Aorta (tissue), 5 donors: ENCODE measurements at places on chromosomes 4 and X. TPM values are rescaled to one million over a fixed set of nuclear protein-coding genes. Genes with fewer than 3 reads are reported as not detected.

The UTP3 gene
- 22.0 TPM for total RNA-seq

The PAGE5 gene
- total RNA-seq = not detected

The MAGEH1 gene
- total RNA-seq = 37.2 TPM

The TDO2 gene
- not detected for total RNA-seq

The SATL1 gene
- not detected for total RNA-seq

The UPF3B gene
- total RNA-seq = 6.7 TPM

The HTR2C gene
- not detected for total RNA-seq

The F9 gene
- total RNA-seq = not detected

The ADAM29 gene
- not detected for total RNA-seq

The FAM184B gene
- total RNA-seq = not detected

The CXorf38 gene
- 13.2 TPM for total RNA-seq

The GUCY1B1 gene
- total RNA-seq = 24.9 TPM

The MXRA5 gene
- total RNA-seq = 2.3 TPM

The SOD3 gene
- 380 TPM for total RNA-seq

The MAGEB2 gene
- total RNA-seq = not detected

The WWC2 gene
- 50.3 TPM for total RNA-seq

The TLR1 gene
- 29.7 TPM for total RNA-seq

The LRIT3 gene
- total RNA-seq = 0.36 TPM

The MPP1 gene
- total RNA-seq = 37.4 TPM

The EDA gene
- 4.6 TPM for total RNA-seq

The PAK3 gene
- total RNA-seq = 24.5 TPM

The MAPK10 gene
- 40.0 TPM for total RNA-seq

The CFP gene
- 6.0 TPM for total RNA-seq

The CXCL11 gene
- total RNA-seq = 0.23 TPM

The KLHL2 gene
- total RNA-seq = 28.2 TPM

The LGI2 gene
- 13.7 TPM for total RNA-seq

The CSAG1 gene
- not detected for total RNA-seq

The SFRP2 gene
- 91.0 TPM for total RNA-seq

The COL25A1 gene
- 2.2 TPM for total RNA-seq

The ALB gene
- total RNA-seq = 1.4 TPM

The F8A3 gene
- 4.1 TPM for total RNA-seq

The BEND2 gene
- total RNA-seq = not detected

The GSTCD gene
- total RNA-seq = 8.4 TPM

The CRMP1 gene
- total RNA-seq = 2.0 TPM

The DYNLT3 gene
- 65.3 TPM for total RNA-seq

The PDK3 gene
- total RNA-seq = 62.1 TPM

The UCHL1 gene
- total RNA-seq = 37.5 TPM

The ACE2 gene
- total RNA-seq = not detected

The NDST3 gene
- total RNA-seq = not detected

The GSX2 gene
- not detected for total RNA-seq

The HHIP gene
- 0.03 TPM for total RNA-seq

The BMP3 gene
- 0.19 TPM for total RNA-seq

The TLR7 gene
- total RNA-seq = 6.4 TPM
